ENCODE measurements at places on chromosomes 4 and X.
A peak's percentile ranks its signal among the peaks of the same experiment; 100 is the strongest.

DNA sequence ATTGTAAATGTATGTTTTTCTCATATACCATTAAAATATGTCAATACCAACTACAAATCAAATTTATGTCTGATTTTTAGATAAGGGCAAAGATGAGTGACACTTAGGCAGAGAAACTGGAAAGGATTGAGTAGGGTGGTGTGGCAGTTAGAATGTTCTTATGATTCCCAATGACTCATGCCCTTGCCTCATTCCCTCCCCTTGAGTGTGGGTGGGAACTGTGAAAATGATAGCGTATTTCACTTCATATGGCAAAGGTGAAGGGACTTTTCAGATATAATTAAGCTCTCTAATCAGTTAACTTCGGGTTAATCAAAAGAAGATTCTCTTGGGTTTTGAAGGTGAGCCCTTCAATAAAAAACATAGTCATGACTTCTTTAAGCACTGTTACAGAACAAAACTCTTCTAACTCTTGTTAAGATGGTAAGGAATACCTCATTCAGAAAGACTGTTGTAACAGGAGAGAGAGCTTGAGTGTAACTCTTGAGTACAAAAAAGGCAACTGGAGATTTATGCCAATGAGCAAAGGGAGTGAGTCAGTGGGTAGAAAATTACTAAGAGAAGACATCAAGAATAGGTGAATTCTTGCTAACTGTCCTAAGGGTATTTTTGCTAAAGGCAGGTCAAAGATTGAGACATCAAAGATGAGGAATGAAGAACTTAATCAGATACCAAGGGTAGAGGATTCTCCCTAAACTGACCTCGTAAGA, 329.5 kb downstream of the KCTD8 start:
- DNase-seq = peak; percentile 4

- DNase-seq = no peak
These were observed 128.0 kb upstream of the NKX1-1 start for GRCh38 chr4:1534095-1534872.

GRCh38 chr4:92241094-92241493, 62.7 kb upstream of the GRID2 start:
- no peak for DNase-seq

- no peak for DNase-seq
These were observed 6.9 kb downstream of the TEX13C start for GRCh38 chrX:125326599-125326998.

DNA sequence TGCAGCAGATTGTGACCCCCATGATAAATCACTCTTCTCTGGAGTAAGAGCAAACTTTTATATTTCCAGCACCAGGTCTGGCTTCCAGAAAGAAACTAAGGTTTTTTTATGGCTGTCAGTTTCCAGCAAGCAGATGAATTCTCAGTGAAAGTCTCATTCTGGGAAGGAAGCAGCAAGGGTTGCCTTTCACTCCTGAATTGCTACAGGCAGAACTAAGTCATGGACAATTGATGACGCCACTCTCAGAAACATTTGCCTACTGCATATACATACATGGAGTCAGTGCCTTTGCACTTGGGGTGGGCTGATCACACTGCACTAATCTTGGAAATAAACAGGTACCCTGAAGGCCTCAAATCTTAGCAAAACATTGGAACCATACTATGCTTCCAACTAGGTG, 80.0 kb downstream of the IL21 start:
- no peak for DNase-seq

- DNase-seq = no peak
These were observed 9.7 kb downstream of the HS6ST2 start for GRCh38 chrX:132948648-132949260.

- DNase-seq = peak; percentile 93
These were observed 93.7 kb upstream of the TRPC3 start for GRCh38 chr4:122045533-122045932.

DNA sequence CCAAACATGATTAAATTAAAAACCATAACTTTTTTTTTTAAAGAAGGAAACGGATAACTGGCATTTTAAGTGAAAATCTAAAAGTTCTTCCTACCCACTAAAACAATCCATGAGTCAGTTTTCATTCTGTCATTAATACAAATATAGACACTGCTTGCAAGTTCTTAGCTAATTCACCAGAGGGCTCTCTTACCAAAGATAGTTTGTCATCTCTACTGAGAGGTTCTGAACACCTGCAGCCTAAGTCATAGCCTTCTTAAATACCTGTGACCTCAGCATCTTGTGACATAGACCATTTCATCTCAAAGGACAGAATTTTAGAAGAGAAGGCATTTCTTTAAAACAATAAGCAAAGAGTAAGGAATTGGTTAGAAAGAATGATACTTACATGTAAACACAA, 65.3 kb upstream of the FAM120C start:
- DNase-seq = peak; percentile 48

Measured in choroid plexus epithelial cell (primary cell).